ENCODE measurements at places on chromosomes 12 and 14.
A peak's percentile ranks its signal among the peaks of the same experiment; 100 is the strongest.

DNA sequence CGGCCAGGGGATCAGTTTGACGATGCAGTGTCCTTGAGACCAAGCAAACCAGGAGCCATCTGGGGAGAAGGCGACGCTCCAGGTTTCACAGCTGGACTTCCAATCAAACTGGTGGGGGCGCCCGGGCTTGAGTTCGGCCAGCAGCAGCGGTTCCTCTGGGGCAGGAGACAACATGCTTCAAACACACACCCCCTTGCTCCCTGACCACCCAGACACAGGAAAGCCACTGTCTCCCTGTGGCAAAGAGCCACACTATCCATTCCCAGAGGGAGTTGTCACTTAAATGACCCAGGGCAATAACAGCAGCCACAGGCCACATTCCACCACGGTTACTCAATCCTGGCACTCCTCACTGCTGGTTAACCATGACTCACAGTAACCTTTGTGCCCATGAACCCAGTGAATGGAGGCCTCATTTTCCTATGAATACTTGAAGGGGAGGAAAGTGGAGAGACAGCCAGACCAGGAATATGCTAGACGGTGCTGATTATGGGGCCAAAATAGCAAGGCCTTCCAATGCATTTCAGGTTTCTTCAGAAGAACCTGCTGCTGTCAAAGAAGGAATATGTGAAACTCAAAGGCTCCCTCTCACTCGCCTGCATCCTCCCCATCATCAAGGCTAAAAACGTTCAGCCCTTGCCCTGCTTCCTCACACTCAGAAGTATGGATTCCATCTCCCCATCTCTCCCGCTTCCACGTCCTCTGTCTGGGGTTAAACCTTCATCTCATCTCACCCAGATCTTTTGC is 8.5 kb downstream of the WSB2 start:
- DNase-seq: peak; percentile 99

DNA sequence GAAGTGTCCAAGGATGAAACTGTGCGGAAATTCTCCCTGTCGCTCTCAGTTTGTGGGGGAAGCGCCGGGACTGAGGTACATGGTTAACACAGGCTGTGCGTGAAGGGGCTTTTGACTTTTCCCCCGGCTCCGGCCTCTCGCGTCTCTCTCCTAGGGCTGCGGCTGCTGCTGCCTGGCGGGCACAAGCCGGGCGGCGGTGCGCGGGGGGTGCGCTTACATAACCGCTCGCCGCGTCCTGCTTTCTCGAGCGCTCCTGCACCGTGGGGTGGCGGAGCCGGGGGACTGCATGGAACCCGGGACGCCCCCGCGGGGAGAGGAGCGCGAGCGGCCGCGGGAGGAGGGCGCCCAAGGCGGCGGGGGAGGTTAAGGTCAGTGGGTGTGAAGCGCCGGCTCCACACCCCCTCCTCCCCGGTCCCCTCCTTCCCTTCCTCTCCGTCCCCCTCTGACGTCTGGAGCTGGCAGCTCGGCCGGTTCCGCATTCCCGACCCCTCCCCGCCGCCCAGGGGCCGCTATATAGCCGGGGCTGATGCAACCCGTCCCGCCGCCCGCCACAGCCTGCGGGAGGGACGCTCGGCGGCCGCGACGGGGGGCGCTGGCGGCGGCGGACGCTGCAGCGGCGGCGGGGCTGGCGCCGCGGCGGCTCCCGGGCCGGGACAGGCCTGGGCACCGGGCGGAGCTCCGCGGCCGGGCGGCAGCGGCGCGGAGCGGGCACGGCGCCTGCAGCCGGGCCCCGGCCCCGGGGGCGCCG is at the start of gene JDP2:
Gene JDP2, plus strand, starts transcription at position 541 of the 748 bp plus-strand sequence. CDS start 9,899 bp downstream, outside the sequence.
- peak; percentile 79 for DNase-seq

- no peak for DNase-seq
Observed at GRCh38 chr12:78804262-78804661, 60.3 kb upstream of the SYT1 start.

GRCh38 chr14:39015360-39015961 is 87.6 kb downstream of the SEC23A start:
- peak; percentile 47 for DNase-seq

DNA sequence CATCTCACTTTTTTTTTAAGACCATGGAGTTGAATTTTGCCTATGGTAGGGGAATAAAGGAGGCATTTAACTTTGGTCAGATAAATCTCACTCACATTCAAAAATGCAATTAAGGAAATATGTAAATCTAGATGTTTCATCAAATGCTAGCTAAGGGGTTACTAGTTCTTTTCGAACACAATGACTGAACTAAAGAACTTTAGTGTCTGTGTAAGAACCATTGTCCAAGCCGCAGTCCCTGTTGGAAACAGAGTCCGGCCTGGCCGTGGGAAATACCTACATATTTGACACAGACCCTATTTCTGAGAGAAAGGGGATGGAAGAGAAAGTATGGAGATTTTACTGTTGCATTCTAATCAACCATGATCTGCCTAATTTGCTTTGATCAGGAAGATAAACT is 17.4 kb downstream of the LGR5 start:
- DNase-seq: no peak

DNA sequence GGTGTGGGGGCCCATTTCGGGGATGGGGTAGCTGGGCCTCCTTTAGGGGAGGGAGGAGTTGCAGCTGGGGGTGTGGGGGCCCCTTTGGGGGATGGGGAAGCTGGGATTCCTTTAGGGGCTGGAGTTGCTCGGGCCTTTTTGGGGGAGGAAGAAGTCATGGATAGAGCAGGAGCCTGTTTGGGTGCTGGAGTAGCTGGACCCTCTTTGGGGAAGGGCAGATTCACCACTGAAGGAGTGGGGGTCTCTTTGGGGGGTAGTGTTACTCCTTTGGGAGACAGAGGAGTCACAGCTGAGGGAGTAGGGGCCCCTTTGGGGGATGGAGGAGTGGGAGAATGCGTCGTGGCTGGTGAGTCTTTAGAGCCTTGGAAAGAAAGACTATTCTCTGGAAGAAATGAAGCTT is 6.5 kb downstream of the NACA start:
- no peak for DNase-seq

DNA sequence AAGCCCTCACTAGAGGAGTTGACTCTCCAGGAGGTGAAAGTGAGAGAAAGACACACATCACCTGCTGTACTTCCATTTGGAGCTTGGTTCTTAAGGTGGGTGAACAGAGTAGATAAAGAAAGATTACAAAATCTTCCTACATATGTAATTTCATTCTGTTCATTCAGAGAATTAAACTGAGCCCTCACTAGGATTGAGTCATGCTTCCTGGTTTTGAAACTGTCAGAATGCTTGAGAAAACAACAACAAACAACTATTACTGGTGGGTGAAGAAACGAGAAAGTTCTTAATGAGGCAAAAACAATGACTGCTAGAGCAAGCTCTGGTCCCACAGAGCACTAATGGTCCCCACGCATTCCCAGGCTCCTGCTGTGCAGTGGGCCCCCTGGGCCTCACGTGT is 841.7 kb downstream of the VRK1 start:
- DNase-seq: no peak

DNA sequence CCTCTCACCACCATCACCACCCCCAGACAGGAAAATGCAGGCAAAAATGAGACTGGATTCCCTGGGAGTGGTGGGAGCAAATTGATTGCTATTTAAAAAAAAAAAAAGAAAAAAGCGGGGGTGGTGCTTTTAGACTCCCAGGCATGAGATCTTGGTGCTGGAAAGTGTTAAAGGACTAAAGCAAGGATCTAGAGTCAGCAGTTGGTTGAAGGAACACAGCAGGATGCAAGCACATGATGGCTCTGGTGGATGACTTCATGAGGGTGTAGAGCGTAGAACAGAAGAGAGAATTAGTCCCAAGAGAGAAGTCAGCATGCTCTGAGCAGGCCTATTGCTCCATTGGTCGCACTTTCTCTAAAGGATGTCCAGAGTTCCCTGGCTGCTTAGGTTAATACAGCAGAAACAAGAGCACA is 183.8 kb upstream of the HMGA2 start:
- no peak for DNase-seq

- DNase-seq: no peak
Observed at GRCh38 chr12:111446631-111447570, 41.2 kb downstream of the SH2B3 start.

Measured in ACHN (cell line).